ENCODE measurements at places on chromosomes 7 and 10. TPM values are rescaled to one million over a fixed set of nuclear protein-coding genes. Genes with fewer than 3 reads are reported as not detected.

DNA sequence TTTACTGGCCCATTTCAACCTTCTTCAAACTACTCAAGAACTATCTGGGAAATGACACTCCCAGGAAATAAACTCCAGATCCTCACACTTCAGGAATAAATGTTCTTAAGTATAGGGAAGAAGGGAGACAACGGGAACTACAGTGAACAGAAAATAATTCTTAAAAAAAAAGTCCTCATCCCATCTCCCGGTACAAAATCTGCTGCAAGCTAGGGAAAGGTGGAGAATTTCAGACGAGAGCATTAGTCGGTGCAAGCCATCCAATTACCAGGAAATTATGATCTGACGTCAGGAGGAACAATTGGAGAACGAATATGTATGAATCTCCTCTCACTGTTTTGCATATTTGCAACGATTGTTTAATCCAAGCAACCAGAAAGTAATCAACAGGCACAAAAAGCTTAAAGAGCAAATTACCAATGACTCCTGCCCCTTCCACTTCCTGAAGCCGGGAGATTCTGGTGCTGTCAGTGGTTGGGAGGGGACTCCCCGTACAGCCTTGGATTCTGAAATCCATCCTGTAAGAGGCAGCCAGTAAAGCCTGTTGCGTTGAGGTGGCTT, 15.1 kb upstream of the GATA3 start:
- no peak for DNase-seq

DNA sequence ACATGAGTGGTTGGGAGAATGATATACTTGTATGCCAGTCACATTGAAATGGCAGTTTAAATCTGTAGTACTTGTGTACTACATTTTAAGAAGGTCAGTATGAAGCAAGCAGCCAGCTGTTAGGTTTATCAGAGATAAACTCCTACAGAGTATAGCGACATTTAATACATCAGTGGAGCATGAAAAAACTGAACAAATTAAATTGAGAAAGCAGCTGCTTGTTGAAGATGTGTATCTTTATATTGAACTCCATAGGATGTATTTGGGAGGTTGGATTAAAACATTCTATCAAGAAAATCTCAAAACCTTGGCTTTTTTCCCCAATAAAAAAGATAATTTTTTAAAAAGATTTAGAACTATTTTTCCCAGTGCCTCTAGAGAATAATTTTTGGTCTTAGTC, 47.8 kb downstream of the PHF14 start:
- no peak for DNase-seq

Gene CAMK2B
- 10.9 TPM for total RNA-seq

Gene LBX1
- not detected for total RNA-seq

GRCh38 chr7:129462420-129462819, 28.2 kb downstream of the STRIP2 start:
- no peak for DNase-seq

DNA sequence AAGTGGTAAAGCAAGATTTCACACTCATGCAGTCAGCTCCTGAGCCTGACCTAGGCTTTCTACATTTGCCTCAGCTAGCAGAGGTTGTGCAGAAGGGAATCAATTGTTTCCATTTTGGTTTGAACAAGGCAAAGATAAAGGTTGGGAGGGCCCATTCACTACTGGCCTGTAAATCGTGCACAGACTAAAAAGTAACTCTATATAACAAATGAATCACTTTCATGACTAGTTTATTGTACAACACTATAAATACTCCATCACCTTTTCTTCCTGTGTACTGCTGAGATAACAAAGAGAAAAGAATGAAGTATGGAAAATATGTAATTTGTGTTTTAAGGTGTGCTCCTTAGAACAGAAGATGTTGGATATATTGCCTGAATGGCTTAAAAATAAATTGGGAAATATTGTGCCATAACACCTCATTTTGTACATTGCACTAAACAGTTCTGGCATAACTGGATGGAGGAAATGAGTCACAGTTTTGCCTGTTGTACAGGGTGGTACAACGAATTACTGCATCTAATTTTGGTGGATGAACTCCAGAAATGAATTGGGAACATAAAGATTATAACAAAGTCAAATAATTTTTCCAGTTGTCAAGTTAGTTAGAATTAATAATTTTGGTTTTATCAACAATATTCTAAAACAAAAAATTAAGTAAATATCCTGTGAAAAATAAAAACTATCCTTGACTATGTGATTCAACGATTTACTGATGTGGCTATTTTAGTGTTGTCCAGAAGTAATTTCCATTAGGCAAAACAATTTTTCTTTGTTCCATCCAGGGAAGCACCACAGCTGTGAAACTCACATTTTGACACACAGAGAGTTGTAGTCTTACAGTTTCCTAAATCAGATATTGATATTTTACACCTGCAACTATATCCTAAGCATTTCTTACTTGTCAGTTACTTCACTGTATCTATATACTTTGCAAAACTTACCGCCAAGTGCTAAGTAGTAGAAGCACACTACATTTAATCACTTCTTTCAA, 18.0 kb downstream of the SEMA3C start:
- peak; percentile 80 for DNase-seq

GRCh38 chr7:51367614-51367968, 51.0 kb upstream of the COBL start:
- no peak for DNase-seq

Gene MKI67
- 41.8 TPM for total RNA-seq

- no peak for DNase-seq
Measured at GRCh38 chr10:69508738-69509340, 57.6 kb downstream of the TSPAN15 start.

DNA sequence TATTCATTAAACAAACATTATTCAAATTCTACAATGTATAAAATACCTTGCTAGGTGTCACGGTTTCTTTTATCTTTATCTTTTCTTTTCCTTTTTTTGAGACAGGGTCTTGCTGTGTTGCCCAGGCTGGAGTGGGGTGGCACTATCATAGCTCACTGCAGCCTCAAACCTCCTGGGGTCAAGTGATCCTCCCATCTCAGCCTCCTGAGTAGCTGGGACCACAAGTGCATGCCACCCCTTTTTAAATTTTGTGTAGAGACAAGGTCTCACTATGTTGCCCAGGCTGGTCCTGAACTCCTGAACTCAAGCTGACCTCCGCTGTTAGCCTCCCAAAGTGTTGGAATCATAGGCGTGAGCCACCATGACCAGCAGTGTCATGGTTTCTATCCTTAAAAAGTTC, 17.9 kb upstream of the BLOC1S2 start:
- no peak for DNase-seq

Gene NAT16
- total RNA-seq: not detected

- DNase-seq: peak; percentile 88
Measured at GRCh38 chr7:116525913-116526861, 1.4 kb downstream of the CAV1 start.

Gene ATXN7L1
- total RNA-seq: 4.0 TPM

DNA sequence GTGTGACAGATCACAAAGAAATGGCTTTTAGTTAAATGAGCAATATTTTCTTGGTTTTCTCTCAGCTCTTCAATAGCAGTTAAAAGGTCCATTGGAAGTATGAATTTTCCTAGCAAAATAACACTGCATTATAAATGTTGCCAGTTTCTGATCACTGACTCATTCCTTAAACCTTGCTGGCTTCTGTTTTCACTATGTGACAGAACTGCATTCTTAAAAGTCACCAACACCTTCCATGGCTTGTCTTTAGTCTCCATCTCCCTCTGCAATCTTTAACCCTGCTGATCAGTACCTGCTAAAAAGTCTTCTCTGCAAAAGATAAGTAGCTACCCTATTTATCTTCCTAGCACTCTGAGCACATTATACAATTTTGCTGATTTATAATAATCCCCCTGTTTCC, 405.0 kb upstream of the LRRN3 start:
- DNase-seq: no peak

Gene THSD7A
- total RNA-seq: under 0.01 TPM

GRCh38 chr7:47088329-47089067, 493.4 kb downstream of the TNS3 start:
- DNase-seq: peak; percentile 68

Gene HMX3
- not detected for total RNA-seq

DNA sequence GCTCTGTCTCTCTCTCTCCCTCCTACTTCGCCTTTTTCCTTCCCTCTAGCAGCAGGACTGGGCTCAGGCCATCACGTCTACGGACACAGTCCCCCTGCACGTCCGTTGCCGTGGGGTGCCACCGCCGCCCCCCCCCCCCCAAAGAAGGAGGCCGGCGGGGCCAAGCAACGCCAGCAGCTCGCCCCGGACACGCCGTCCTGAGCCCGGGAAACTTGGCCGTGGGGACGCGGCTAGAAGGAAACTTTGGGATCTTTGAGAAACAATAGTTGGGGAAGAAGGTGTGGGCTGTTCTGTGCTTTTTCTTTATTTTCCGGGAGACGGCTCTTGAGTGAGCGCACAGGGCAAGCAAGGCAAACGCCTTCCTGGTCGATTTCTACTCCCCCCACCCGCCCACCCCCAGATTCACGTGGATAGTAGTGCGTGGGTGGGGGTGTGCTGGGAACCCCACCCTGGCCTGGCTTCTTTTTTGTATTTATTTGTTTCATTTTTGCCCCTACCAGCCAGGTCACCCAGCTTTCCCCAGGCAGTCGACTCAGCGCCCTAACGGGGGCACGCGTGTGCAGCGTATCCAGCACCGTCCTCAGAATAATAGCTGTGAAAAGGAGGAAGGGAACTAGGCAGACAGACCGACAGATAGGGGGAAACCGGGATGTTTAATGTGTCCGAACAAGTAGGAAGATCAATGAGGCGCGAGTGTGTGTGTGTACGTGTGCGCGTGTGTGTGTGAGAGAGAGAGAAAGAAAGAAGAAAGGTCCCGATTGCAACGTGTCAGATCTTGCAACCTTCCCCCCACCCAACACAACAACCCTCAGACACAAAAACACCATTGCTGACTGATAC, 1.4 kb downstream of the MXI1 start:
- peak; percentile 40 for DNase-seq

DNA sequence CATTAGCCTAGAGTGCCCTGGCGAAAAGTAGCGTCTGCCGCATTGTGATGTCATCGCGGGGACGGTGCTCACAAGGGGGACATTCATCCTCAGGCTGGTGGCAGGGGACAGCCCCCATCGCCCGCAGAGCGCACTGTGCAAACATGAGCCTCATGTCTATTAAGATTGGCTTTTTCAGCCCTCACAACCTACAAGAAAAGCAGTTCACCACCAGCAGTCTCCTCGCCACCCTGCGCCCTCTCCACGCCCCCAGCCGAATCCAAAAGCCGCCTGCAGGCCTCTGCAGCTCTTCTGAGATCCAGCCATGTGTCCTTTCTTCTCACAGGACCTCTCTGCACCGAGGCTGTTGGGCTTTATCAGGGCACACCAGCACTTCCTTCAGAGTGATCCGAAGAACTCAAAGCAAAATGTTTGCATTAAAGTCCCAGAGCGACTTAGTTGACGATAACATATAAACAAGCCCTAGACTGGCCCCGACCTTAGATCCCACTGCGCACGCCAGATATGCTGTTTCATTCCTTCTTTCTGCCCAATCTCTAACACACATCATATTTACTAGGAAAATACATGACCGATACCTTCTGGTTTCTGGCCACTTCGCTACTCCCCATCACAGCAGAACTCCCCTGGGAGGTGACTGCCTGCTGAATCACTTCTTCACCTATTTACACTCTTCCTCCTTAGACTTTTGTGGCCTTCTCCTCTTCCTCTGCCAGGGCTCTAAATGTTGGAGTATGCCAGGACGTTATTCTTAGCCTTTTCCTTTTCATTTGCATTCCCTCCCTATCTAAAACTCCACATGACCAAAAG, 206.0 kb upstream of the SH2B2 start:
- no peak for DNase-seq

Gene CXCL12
- total RNA-seq: 30.3 TPM

DNA sequence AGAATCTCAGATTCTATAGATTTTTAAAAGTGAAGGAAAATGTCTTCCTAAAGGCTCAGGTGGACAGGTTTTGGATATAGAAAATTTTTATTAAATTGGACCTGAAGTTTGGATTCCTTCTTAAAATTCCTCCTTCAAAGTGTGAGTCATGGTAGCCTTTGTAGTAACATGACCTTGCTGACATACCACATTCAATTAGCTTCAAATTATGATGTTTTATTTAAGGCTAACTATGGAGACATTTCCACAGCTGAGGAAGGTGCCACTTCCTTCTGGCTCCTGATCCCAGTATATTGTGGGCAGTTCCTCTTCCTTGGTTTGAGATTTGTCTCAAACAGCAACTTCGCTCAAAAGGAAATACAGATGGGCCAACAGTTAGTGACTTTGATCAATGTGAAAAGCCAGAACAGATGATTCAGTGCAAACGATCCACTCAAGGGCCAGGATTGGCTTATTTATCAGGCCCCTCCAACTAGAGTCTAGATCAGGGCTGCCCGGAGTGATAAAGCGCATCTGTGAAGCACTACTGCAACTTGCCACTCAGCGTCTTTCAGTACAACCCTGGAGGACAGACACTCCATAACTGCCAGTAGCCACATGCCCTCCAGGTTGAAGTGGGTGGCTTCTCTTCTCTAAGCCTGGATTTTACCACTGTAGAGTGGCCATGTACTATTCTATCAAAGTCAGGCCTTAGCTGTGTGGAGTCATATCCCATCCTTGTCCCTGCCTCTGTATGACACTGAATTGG, 573.5 kb downstream of the KIF20B start:
- peak; percentile 68 for DNase-seq

- no peak for DNase-seq
Measured at GRCh38 chr7:130970196-130970595, 236.2 kb upstream of the KLF14 start.

- no peak for DNase-seq
Measured at GRCh38 chr7:39464350-39465054, 101.7 kb upstream of the YAE1 start.

GRCh38 chr7:132240262-132240661, 336.0 kb downstream of the PLXNA4 start:
- DNase-seq: no peak

DNA sequence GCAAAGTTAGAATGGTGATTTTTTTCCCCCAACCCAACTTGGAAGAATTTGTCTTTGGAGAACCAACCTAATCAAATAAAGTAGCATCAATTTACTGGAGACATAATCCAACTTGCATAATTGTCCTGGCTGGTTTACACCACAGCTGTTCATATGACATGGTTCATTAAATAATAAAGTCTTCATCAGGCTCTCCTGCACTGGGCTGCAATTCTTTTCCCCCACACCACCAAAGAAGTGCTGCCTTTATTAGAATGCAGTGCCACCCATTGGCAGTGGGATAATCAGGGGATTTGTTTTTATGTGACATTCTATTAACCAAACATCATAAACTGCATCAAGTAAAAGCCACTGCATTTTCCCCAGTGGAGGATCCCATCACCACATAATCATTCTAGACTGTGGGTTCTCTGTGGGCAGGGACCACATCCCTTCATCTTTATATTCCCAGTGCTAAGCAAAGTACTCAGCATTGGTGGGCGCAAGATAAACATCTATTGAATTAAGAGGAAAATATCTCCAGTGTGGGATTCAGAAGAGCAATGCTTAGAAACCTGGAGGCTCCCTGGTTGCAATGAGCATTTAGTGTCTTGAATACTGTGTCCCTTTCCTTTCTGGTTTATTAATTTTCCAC, 322.0 kb downstream of the KCNMA1 start:
- no peak for DNase-seq

Gene LLCFC1
- total RNA-seq: not detected

All from RPMI7951 (cell line).